ENCODE measurements at places on chromosomes 3 and 15. TPM values are rescaled to one million over a fixed set of nuclear protein-coding genes. Genes with fewer than 3 reads are reported as not detected.
A peak's percentile ranks its signal among the peaks of the same experiment; 100 is the strongest.

DNA sequence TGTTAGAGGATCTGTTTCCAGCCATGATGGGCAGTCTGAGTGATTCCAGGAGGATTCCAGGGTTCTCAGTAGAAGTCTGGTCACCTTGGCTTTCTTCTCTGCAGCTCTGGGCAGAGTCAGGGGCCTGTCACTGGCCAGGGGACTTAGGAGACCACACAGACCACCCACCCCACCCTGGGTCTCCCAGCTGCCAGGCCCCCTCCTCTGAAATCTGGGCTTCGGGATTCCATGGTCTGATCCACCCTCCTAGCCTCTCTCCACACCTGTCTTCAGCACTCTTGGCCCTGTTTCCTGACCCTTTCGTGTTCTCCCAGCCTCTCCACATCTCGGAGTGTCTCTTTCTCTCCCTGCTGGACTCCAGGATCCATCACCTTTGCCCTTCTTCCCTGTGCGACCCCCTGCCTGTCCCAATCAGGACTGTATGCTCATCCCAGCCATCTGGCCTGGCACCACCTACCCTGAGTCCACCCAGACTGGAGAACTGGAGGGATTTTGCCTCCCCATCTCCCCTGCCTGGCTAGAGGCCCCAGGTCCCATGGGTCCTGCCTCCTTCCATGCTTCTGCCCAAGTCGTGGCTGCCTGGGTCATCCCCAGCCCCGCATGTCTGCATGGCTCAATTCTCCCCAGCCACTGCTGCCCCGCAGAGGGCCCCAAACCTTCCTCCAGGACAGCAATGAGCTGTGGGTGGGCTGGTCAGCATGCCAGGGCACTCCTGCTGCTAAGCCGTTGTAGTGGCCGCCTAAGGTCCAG, 34.3 kb downstream of the GOLGA6L10 start:
- H3K36me3 ChIP-seq = no peaks in the 10 kb centered on the region
- no peaks in the 10 kb centered on the region for H3K27me3 ChIP-seq
- H3K4me1 ChIP-seq = no peaks in the 10 kb centered on the region
- no peak overlapping the region for H3K27ac ChIP-seq
- no peak for DNase-seq

DNA sequence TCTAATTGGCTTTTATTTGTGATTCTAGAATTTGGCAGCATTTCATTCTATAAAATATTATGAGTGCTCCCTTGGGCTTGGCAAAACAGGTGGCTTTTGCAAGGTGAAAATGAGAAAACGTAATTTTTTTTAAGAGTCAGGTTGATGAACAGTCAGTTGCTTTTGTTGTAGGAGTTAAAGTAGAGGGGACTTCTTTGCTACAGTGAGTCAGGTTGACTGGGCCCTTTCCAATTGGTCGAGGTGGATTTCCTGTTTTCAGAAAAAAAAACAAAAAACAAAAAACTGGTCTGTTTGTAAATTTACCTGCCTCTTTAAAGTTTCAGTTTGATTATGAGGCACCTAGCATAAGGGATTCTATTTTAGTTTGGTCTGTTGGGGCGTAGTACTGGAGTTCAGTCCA, 1469.4 kb upstream of the GBE1 start:
- no peak overlapping the region for H3K27ac ChIP-seq
- no peak overlapping the region for H3K4me3 ChIP-seq
- DNase-seq = no peak

DNA sequence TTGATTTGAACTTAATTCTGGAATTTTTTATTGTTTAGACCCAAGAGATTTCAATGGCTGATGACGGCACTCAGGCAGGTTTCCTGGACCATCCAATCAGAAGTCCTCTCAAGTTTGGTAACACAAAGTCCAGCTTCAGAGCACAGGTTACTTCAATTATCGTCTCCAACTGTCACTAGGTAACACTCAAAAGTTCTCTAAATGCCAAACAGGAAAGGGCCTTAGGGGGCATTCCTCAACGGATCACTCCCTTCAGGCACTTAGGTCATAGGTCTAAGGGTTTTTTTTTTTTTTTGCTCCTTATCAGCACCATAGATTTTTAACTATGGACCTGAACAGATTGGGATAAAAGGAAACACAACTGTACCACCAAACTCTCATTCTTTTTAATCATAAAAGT, 85.8 kb downstream of the MEIS2 start:
- H3K4me3 ChIP-seq = no peak overlapping the region
- H3K27me3 ChIP-seq = no peaks in the 10 kb centered on the region
- H3K27ac ChIP-seq = no peak overlapping the region
- no peaks in the 10 kb centered on the region for H3K36me3 ChIP-seq
- DNase-seq = no peak

Gene SH3BP5
- total RNA-seq = 2.4 TPM

DNA sequence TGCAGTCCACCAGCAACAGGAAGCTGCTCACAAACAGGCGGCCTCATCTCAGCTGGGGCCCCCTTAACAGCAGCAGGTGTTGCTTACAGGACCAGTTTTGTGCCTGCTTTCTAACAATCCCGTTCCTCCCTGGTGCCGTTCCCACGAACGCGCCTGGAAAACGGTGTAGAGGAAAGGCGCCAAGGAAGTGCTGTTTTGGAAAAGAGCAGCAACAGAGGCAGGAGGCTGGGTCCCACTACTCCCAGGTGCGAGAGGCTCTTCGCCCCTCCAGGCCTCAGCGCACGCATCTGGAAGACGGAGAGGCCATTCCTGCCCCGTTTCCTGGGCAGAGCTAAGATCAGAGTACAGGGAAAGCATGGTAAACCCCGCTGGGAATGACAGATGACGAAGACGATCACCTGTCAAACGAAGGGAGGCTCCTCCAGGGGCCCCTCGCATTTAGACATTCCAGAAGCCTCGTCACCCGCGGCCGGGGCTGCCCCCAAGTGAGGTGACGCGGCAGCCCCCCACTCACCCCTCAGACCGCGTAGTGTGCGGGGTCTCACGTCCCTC, 603 bp downstream of the SCAPER start:
- H3K4me3 ChIP-seq = peak overlapping the region; percentile 91
- no peaks in the 10 kb centered on the region for H3K27me3 ChIP-seq
- peaks cover 14% of the 10 kb centered on the region for H3K36me3 ChIP-seq
- H3K4me1 ChIP-seq = peaks cover 36% of the 10 kb centered on the region
- DNase-seq = peak; percentile 62

Gene SIDT1
- total RNA-seq = 21.0 TPM

Gene TNFAIP8L3
- total RNA-seq = 0.14 TPM

Gene CEP19
- 5.5 TPM for total RNA-seq

Gene SLC28A2
- total RNA-seq = not detected

DNA sequence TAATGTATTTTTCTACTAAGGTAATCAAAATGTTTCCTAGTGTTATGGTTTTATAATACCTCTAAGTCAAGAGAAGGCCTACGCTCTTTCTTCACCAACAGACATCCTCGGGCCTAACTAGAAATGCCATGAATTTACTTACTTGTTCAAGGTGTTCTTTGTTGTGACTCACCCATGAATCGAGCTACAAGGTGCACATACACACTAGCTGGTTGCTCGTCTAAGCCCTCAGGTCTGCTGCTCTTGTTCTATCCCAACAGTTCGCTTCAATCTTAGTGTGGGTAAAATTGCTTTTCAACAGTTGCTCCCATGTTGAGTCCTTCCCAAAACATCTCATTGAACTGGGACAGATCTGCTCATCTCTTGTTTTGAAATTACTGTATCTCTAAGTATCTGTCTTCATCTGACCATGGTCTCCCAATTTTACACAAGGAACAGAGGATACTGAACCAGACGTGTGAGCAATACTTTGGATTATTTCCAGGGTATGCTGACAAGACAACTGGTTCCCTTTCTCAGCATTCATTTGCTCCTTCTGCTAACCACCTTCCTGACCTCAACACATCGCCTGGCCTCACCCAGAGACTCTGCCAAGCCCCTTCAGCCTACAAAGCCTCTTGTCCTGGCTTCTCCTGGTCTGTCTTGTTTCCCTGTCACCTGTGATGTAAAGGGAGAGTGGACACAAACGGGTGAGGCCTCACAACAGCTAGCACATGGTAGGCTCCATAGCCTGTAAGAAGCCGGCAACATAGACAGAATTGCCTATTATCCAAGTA, 84.2 kb downstream of the NEDD4 start:
- H3K4me3 ChIP-seq = no peak overlapping the region
- no peak overlapping the region for H3K27ac ChIP-seq
- DNase-seq = no peak
- H3K4me1 ChIP-seq = no peaks in the 10 kb centered on the region

DNA sequence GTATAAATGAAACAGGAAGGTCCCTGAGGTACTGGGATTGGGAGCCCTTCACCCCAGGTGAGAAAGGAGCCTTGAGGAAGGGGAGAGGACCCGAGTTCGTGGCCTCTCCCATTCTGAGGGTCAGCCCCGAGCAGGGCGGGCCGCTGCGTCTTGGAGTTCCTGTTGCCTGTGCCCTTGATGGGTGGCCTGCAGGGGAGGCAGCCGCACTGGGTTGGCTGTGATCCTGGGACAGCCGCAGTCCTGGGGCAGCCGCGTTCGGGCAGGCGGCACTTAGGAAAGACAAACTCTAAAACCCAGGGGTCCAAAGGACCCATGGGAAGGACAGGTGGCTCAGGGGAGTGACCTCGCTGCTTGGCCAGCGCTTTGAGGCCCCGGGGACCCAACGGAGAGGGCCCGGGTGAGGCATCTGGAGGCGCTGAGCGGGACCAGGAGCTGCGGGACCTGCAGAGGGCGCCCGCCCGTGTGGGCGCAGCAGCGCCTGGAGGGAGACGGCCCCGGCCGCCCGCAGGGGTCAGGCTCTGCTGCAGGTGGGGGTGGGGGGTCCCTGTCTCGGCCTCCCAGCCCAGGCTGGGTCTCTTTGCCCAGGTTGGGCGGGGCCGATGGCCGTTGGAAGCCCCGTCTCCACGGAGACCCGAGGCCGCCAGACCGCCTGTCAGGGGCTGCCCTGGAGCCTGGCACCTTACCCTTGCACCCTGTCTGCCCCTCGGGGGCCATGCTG, 65.1 kb downstream of the HMCES start:
- peaks cover 21% of the 10 kb centered on the region for H3K27me3 ChIP-seq
- peak; percentile 52 for DNase-seq
- H3K36me3 ChIP-seq = no peaks in the 10 kb centered on the region
- H3K27ac ChIP-seq = no peak overlapping the region

GRCh38 chr3:117282566-117282965, 573.0 kb downstream of the TUSC7 start:
- H3K27ac ChIP-seq = no peak overlapping the region
- no peak for DNase-seq
- H3K27me3 ChIP-seq = no peaks in the 10 kb centered on the region
- no peaks in the 10 kb centered on the region for H3K4me1 ChIP-seq
- no peak overlapping the region for H3K4me3 ChIP-seq

- H3K4me3 ChIP-seq = no peak overlapping the region
- H3K36me3 ChIP-seq = no peaks in the 10 kb centered on the region
- no peak overlapping the region for H3K27ac ChIP-seq
- no peak for DNase-seq
- H3K4me1 ChIP-seq = peaks cover 3% of the 10 kb centered on the region
- H3K27me3 ChIP-seq = peaks cover 4% of the 10 kb centered on the region
Observed at GRCh38 chr3:195015021-195015420, 255.9 kb downstream of the XXYLT1 start.

Gene GPR160
- 8.2 TPM for total RNA-seq

DNA sequence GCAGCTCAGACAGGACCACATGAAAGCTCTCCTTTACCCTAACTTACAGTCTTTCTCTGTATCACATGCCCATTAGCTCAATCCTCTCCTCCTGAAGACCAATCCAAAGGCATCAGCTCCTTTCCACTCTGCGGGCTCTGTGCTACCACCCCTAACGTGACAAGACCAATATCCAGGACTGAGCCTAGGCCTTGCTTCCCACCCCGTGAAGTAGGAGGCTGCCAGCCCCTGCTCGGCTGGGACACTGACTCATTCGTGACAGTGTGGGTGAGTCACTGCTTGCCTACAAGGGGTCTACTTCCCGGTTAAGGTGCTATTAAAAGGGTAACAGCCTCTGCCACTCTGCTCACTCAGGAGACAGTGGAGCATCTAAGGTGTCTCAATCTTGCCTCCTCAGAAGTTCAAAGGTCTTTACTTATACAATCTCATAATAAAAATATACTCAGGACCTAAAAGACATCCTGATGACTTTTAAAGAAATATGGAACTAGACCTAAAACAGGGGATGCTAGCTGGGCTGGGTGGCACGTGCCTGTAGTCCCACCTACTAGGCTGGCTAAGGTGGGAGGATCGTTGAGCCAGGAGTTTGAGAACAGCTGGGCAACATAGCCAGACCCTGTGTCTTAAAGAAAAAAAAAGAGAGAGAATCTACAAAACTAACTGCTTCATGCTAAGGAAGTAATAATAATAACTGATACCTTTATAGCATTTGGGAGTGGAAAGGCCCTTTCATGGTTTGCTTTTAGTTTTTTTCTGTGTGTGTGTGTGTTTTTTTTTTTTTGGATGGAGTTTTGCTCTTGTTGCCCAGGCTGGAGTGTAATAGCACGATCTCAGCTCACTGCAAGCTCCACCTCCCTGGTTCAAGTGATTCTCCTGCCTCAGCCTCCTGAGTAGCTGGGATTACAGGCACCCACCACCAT, 55.0 kb downstream of the TMEM44 start:
- no peak overlapping the region for H3K4me3 ChIP-seq
- H3K27ac ChIP-seq = peak overlapping the region; percentile 23
- H3K27me3 ChIP-seq = peaks cover 8% of the 10 kb centered on the region
- H3K4me1 ChIP-seq = peaks cover 10% of the 10 kb centered on the region

DNA sequence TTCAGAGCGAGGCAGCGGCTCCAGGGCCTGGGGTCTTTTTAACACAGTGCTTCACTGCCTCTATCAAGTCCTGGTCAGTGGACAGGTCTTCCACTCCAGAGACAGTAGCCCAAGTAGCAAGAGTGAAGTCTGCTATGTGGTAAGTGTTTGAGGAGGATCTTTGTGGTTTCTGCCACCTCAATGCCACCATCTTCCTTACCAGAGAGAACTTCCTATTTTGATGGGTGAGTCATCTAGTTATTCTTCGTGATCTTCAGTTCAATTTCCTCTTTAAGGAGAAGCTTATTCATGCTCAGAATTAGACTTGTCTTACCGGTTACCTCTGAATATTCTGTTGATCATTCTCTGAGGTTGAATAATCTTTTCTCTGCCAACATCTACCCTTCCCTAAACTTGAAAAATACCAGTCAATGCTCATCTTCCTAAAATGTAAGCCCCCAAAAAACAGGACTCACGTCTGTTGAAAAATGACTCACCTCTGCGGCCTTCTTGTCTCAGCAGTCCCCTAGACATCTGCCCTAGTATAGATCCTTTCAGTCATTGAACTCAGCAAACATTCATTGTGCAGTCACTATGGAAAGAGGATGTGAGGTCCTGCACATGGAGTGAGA, 32.2 kb upstream of the BCL6 start:
- DNase-seq = peak; percentile 75
- peak overlapping the region; percentile 98 for H3K27ac ChIP-seq
- peak overlapping the region; percentile 49 for H3K4me3 ChIP-seq
- no peaks in the 10 kb centered on the region for H3K36me3 ChIP-seq

Gene ADAMTS17
- 1.5 TPM for total RNA-seq

GRCh38 chr15:63896336-63897115, 62.8 kb upstream of the HERC1 start:
- peak; percentile 71 for DNase-seq
- no peaks in the 10 kb centered on the region for H3K27me3 ChIP-seq
- no peaks in the 10 kb centered on the region for H3K36me3 ChIP-seq
- H3K27ac ChIP-seq = peak overlapping the region; percentile 16
- H3K4me3 ChIP-seq = no peak overlapping the region

GRCh38 chr15:88161636-88162035, 94.9 kb downstream of the NTRK3 start:
- no peak for DNase-seq
- H3K27ac ChIP-seq = no peak overlapping the region
- H3K27me3 ChIP-seq = no peaks in the 10 kb centered on the region
- no peaks in the 10 kb centered on the region for H3K4me1 ChIP-seq
- no peak overlapping the region for H3K4me3 ChIP-seq
- no peaks in the 10 kb centered on the region for H3K36me3 ChIP-seq

Gene GOLGA6B
- not detected for total RNA-seq

- no peaks in the 10 kb centered on the region for H3K4me1 ChIP-seq
- DNase-seq = no peak
Observed at GRCh38 chr15:83514584-83514983, 67.4 kb downstream of the SH3GL3 start.
